ENCODE measurements at places on chromosomes 3 and 15.

DNA sequence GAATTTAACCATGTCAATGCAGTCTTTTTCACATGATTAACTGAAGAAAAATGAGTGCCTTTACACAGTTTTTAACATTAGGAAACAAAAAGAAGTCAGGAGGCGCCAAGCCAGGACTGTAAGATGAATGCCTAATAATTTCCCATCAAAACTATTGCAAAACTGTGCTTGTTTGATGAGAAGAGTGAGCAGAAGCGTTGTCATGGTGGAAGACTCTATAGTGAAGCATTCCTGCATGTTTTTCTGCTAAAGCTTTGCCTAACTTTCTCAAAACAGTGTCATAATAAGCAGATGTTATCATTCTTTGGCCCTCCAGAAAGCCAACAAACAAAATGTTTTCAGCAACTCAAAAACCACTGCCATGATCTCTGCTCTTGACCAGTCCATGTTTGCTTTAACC is 156.8 kb upstream of the CDIN1 start:
- no peak for DNase-seq

- DNase-seq: no peak
Observed at GRCh38 chr15:90451053-90451850, 63.2 kb downstream of the IQGAP1 start.

GRCh38 chr3:47193871-47194859 is 30.3 kb upstream of the SETD2 start:
- DNase-seq: no peak

- no peak for DNase-seq
Observed at GRCh38 chr3:117286488-117286887, 576.9 kb downstream of the TUSC7 start.

GRCh38 chr3:117248153-117248552 is 538.6 kb downstream of the TUSC7 start:
- DNase-seq: no peak

DNA sequence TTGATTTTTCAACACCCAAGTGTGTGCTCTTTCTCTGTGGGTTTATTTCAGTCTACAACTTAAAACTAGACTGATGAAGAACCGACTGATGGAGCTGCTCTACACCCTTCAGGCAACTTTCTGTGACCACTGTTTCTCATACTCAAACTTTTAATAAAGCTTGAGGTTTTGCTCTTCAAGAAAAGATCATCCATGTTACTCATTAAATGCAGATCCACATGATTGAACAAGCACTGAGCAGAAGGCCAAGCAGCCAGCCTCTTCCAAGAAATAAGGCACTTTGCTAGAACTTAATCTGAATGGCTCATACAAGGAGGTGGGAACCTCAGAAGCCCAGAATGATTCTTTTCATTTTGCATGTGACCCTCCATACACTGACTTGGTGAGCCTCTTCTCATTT is 8.7 kb downstream of the SLC27A2 start:
- no peak for DNase-seq

DNA sequence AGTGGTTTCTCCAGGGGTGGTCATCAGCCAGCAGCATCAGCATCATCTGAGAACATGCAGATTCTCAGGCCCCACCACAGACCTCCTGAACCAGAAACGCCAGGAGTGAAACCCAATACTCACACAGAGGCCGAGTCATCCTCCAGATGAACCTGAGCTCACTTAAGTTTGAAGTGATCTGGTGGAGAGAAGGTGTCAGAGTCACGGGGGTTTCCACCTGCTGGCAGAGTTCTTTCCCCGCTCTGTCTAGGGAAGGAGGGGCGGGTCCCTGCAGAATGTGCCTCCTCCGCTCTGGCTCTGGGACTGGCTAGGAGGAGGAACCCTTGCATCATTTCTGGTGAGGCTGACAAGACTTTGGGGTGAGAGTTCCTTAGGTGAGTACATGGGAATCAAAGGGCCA is 13.3 kb upstream of the KIF23 start:
- no peak for DNase-seq

DNA sequence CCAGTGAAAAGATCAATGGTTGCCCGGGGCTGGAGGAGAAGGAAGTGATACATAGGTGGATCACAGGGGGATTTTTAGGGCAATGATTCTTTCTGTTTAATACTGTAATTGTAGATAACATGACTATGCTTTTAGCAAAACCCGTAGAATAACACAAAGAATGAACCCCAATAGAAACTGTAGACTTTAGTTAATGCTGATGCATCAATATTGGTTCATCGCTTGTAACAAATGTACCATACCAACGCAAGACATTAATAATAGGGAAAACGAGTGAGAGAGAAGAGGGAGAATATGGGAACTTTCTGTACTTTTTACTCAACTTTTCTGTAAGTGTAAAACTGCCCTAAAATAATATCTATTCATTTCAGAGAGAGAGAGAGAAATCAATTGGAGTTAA is 383.3 kb upstream of the ATP11B start:
- no peak for DNase-seq

DNA sequence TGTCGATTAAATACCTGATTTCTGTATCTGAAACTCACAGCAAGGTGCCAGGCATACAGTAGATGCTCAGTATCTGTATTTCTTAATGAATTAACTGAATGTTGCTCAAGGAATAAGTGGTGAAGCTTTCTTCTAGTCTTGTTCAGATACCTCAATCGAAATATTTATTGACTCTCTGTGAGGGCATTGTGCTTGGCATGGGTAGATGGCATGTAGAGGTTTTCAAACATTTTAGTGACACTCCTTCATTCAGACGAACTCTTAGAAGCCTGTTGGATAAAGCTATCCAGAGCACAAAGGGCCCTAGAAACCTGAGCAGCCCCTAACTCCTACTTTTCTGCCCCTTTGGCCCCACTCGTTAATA is 369 bp upstream of the SNX1 start:
- DNase-seq: no peak

DNA sequence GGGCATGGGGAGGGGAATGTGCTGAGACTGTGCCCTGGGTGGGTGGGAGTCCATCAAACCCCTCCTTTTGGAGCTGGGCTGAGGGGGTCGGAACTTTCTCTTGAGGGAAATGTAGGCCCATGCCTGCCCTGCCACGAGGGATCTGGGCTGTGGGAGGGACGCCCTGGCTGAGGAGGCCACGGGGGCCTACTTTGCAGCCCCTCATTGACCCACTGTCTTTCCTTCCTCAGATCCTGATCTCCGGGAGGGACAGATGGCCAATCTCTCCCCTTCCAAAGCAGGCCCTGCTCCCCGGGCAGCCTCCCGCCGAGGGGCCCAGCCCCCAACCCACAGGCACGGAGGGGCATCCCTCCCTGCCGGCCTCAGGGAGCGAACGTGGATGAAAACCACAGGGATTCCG is 25.3 kb downstream of the LOXL1 start:
- DNase-seq: no peak

DNA sequence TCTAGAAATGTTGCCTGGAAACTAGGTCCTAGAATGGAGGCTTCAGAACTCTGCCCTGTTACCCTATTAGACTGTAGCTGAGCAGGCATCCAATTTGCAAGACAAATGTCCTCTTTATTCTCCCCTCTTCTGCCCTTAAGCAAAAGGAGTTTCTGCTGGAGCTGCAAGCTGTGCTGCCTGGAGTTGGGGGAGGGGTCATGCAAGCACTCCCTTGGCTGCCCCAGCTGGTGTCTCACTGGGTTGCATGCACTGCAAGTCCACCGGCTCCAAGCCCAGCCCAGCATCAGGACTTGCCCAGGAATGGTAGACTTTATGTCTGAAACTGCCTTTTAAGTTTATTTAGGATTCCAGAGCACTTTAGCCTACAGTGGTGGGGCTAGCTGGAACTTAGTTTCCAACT is 15.7 kb upstream of the RBP2 start:
- DNase-seq: no peak

DNA sequence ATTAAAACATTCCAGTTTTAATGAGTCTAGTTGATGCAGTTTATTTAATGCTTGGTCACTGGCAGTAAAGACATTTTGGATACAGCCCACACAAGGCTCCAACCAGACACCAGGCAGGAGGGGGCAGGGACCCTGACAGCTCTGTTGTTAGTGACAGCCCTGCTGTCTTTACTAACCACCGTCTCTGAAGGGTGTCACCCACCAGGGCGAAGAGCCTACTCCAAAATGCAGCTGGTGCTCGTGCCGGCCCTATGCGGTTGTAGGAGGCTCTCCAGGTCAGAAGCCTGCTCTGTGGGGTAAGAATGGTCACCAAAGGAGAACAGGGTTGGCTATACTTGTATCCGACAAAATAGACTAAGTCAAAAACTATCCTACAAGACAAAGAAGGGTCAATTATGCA is 132.2 kb downstream of the ATP10A start:
- no peak for DNase-seq

DNA sequence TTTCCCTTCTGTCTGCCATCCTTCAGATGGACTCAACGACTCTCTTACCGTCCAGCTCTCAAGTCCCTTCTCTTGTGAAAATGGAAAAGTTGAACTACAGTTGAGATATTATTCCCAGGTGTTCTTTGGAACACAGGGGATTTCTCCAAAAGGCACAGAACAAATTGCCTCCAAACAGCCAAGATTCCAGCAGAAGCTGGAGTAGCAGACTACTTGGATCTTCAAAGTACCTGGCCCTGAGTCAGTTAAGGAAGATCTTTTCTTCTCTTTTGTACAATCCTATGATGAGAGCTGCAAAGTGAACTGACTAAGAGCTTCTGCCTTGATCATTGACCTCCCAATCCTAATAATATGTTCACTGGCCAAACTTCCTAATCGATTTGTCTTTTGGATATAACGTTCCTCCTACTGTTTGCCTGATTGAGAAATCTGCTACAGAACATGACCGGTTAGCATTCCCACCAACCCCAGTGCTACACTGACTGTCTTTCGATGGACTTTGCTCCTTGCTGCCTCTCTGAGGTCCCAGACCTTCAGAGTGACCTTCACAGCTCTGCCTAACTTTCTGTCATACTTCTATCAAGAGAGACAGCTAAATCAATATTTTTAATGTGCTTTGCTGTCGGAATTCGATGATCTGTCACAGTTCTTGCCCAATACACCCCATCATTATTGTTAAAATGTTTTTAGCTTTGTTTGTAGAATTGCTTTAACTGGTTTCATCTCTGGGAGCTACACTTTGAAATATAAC is 21.9 kb downstream of the PAQR9 start:
- DNase-seq: no peak

DNA sequence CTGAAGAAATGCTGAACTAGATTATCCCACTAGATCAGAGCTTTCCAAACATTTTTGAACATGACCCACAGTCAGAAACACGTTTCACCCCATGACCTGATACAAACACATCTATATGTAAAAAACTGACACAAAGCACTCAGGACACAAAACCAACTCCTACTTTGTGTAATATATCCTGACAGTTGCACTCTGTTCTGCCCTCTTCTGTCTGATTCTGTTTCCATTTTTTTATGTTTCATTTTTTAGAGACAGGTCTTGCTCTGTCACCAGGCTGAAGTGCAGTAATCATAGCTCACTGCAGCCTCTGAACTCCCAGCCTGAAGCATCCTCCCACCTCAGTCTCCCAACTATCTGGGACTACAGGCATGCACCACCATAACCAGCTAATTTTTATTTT is 15.8 kb upstream of the RFTN1 start:
- DNase-seq: no peak

- no peak for DNase-seq
Observed at GRCh38 chr15:69014454-69014853, at the start of gene NOX5. NOX5 (plus strand) TSS chr15:69014695; CDS start chr15:69014736, 41 bp downstream.

- DNase-seq: no peak
Observed at GRCh38 chr3:150755902-150756301, 7.1 kb downstream of the SIAH2 start.

DNA sequence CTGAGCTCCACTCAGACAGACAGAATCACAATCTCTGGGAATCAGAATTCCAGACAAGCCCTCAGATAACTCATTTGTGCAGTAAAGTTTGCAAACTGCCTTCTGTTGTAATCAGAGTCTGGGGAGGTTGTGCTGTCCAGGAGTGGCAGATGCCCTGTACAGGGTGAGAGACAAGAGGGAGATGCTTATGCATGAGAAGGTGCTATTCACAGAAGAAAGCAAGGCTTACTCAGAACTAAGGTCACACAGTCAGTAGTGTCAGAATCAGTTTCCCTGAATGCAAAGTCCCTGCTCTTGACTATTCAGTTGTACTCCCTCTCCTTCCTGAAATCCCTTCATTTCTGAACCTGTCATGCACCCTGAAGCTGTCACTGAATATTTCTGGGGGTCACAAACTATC is 43.7 kb downstream of the SRPRB start:
- DNase-seq: no peak

DNA sequence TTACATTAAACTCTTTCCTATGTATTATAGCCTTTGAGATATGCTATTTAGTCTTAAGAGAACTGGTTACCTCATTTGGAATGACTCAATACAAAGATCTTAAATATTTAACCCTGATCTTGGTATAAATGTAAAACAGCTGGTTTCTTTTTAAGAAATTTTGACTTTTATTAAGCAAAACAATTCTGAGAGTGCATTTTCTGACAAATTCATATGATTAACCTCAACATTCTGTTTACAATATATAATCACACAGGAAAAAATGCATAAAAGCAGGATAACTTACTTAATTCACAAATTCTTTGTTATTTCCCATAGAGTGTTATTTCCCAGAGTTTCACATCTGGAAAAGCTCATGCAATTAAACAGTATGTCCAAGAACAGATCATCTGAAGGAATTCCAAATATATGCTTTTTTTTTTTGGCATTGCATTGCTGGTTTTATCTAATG is 400.4 kb upstream of the THBS1 start:
- peak; percentile 74 for DNase-seq

DNA sequence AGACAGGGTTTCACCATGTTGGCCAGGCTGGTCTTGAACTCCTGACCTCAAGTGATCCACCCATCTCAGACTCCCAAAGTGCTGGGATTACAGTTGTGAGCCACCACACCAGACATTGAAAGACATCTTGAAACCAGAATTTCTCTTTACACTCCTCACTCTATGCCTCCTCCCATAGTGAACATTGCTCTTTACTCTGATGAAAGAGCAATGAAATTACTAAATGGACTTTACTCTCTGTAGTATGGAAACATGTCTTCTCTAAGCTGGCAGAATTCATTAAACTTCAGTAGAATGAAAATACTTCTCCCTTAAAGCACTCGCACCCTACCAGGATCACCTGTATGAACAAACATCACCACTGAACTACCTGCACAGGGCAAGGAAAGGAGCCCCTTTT is 27.8 kb upstream of the TFG start:
- DNase-seq: no peak

- no peak for DNase-seq
Observed at GRCh38 chr3:109984976-109985375, 647.6 kb upstream of the DPPA4 start.

DNA sequence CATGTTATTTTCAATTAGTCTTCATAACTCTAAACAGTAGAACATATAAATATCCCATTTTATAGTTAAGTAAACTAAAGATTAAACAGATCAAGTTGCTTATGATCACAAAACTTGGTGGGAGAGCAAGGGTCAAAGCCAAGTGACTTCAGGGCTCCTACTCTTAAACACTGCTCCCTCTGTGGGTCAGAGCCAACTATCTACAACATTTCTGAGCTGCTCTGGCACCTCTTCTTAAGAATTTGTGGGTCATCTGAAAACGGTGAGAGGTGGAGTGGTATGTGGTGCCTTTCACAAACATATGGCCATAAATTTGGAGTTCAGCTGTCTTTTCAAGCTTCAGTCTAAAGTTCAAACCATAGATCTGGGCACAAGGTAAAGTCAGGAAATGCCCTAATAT is 10.9 kb downstream of the ATG3 start:
- no peak for DNase-seq
